CD4-positive, alpha-beta memory T cell (primary cell): ENCODE measurements at places on chromosomes 7 and 10. TPM values are rescaled to one million over a fixed set of nuclear protein-coding genes. Genes with fewer than 3 reads are reported as not detected.

Gene HPSE2
- total RNA-seq, result not detected

Gene EVX1
- total RNA-seq, result not detected

Gene TACC2
- total RNA-seq, result not detected

Gene GHRHR
- not detected for total RNA-seq
